ENCODE measurements at places on chromosomes 11 and 22.
A peak's percentile ranks its signal among the peaks of the same experiment; 100 is the strongest.

DNA sequence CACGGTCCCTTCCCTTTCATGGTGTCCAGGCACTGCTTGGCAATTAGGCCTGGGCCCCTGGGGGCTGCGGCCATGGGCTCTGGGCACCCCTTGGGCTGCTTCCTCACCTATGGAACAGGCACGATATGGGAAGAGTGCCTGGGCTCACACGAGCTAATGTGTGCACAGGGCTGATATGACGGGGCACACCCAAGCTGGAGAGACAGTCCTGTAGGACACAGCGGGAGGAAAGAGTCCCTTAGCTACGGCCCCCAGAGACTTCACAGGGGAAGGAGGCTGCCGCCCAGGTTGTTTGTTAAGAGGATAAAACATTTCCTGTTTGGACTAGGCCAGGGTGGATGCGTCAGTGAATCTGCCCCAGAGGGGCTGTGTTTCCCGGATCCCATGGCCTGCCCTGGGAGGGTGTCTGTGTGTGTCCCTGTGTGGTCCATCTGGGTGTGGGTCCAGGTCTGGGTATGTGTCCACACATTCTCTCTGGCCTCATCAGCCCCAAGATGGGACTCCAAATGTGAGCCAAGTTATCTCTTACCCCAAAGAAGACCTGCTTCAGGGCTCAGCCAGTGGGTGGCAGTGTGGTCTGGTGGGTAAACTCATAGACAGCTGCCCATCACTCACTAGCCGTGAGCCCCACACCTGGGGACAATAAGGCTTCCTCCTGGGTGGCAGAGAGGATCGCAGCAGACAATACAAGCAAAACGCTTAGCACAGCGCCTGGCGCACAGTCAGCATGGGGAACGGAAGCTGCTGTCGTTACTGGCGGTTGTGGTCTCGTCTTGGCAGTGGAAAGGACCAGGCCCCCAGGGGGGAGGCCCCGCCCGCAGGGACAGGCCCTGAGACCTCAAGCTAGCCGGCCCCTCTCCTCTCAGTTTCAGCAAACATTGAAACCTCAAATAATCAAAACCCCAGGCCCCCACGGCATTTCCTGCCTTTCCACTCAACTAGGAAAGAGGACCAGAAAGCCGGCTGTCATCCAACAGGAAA, 3.2 kb upstream of the EMID1 start:
- DNase-seq, result peak; percentile 11

- DNase-seq, result no peak
These were observed at the start of gene APOL1 for GRCh38 chr22:36252754-36253522. APOL1 (plus strand) TSS chr22:36253133; CDS start chr22:36254956, 1,823 bp downstream.

DNA sequence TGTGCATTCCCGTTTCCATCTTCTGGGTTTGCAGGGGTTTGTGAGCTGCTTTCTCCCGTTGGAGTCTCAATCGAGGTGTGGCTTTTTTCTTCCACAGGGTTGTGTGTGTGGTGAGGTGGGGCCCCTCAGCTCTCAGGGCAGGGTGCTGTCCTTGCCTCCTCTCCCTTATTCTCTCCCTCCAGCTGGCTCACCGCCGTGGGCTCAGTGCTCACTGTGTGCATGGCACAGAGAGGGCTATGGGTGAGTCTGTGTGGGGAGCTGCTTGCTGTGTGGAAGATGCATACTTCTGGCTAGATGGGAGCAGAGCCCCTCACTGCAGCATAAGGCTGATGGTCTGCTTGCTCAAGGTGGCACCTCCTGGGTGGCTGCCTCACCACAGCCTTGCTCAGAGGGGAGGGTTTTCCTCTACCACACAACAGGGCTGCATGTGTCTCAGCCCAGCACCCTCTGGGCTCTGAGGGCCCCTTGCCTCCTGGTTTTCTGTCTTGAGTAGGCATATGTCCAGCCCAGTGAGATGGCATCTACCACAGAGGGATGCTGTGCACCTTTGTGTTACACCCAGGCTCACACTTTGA, 203.1 kb upstream of the B3GAT1 start:
- DNase-seq, result no peak

DNA sequence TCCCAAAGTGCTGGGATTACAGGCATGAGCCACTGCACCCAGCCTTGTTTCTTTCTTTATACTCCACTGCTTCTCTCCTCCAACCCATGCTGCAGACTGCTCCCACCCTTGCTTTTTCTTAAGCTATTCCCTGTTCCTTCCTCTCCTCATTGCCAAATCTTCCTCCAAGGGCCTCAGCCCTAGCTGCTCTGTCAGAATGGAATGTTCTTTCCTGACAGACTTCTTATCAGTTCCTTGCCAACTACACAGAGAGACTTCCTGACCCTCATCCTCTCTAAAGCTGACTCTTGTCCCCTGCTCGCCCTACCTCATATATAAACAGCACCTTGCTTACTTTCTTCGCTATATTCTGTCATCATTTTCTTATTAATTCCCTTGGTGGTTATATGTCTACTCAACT, 16.9 kb upstream of the PIK3C2A start:
- DNase-seq, result no peak

DNA sequence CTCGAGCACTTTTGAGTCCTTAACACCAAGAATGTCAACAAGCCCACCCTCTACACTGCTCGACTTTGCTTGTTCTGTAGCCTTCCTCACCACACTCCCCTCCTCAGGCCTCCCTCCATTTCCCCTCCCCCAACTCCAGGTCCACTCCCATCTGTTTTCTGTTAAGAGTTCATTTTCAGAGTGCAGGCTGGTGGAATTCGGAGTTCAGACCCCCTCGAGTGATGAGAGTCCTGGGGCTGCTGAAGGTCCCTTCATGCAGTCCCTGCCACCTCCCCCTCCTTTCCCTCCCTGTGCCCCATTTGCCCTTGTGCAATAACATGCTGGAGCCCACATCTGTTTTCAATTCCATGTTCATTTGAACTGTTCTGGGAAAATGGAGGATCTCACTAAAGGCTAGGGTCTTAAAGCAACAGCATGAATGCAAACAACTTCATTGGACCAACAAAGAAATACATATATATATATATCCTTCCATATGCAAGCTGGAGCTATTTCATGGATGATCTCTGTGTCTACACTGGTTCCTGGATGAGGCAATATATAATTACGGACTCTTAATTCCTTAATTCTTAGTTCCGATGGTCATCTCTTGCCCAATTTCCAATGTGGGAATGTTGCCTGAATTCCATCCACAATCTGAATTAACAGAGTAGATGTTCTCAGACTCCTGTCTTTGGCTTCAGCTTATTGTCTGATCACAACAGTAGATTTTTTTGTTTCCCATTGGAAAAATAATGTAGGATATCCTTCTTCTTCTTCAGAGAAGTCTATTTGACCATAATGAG, 340.4 kb downstream of the ETS1 start:
- DNase-seq, result no peak

DNA sequence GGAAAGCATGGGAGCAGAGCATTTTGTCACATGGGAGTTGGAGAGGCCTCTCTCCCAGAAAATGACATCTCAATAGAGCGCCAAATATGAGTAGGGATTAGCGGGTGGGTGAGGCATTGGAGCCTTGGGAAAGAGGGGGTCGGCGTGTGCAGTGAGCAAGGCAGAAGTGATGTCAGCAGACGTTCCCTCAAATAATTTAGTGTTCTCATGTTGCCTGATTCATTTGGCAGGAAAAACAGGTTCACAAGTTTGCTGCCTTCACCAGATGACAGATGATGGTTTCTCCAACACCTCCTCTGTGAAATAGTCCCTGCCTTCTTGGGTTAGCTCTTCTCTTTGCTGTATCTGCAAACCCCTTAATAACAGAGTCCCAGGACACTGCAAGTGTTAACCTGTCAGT, 118.5 kb upstream of the ARHGAP20 start:
- no peak for DNase-seq
